HCT116 (cell line): ENCODE measurements at places on chromosomes 3 and 15.
A peak's percentile ranks its signal among the peaks of the same experiment; 100 is the strongest.

- DNase-seq: no peak
Observed at GRCh38 chr3:154515921-154516320, 85.9 kb upstream of the GPR149 start.

DNA sequence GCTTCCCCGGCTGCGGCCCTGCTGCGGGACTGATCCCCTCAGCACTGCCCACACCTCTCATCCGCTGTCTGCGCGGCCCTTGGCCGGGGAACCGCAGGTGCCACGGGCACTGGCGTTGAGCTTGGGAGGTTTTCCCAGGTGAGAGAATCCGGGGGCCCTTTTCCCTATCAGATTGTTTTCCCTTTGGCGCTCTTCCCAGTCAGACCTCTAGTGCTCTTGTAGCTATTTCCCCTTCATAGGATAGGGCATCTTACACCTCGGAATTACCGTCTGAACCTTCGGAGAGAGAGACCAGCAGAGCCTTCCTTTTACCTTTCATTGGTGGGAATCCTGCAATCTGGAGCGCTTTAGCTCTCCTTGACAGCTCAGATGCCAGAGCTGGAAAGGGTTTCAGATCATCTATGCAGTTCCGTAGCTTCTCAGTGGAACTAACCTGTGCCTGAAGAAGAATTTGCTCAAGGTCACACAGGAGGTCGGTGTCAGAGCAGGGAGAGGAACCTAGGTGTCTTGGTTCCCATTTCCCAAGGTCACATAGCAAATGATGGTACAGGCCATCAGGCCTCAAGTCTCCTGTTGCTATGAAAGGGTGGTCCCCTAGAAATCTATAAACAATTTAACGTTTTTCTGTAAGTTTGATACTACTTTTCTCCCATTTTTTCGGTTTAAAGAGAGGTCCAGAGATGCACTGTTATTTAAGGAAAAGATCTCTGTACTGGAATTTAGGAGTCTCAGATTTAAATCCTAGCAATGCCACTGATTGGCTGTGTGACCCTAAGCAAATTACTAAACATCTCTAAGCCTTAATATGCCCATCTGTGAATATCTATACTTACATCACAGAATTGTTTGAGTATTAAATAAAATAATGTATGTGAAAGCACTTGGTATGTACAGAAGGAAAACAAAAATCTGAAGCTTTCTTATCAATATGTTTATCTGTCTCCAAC, 916 bp downstream of the IDH3A start:
- DNase-seq: no peak

DNA sequence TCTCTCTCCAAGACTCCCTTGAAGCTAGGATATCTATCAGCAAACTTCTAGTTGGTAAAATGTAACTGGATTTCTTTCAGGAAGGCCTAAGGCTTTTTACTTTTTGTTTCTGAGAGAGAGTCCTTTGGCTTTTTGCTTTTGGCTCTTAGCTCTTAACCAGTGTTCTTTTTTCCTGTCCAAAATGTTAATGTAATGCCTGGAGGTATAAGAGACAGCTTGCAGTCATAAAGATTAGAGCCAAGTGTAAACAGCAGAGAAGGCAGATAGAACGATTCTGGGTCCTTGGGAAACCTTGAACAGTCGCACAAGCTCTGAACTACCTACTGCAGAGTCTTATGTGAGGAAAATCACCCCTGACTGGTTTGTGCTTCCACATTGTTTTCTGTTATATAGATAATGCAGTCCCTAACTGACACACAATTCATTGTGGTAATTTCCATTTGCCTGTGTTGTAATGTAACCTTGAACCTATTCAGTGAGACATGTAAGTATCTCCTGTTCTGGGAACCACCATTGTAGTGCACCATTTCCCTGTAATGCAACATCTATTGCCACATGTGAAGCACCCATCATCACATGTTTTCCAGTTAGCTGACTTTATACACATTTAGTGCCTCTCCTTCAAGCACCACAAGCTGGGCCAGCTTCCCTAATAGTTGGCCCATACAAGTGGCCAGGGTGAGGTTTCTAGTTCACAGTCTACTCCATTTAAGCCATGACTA, 1311.9 kb downstream of the ROBO1 start:
- no peak for DNase-seq

GRCh38 chr3:10628891-10629670, 123.7 kb upstream of the ATP2B2 start:
- no peak for DNase-seq

DNA sequence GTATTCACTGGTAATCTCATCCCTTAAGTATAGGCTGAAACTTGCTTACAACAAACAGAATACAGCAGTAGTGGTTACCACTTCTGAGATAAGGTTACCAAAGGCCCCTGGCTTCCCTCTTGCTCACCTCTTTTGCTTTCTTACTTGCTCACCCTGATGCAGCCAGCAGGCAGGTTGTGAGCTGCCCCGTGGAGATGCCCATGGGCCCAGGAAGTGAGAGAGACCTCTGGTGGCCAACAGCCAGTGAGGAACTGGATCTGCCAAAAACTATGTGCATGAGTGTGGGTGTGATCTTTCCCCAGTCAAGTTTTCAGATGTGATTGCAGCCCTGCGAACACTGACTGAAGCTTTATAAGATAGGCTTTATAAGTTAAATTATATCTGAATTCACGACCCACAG, 48.7 kb downstream of the NMNAT3 start:
- peak; percentile 18 for DNase-seq

DNA sequence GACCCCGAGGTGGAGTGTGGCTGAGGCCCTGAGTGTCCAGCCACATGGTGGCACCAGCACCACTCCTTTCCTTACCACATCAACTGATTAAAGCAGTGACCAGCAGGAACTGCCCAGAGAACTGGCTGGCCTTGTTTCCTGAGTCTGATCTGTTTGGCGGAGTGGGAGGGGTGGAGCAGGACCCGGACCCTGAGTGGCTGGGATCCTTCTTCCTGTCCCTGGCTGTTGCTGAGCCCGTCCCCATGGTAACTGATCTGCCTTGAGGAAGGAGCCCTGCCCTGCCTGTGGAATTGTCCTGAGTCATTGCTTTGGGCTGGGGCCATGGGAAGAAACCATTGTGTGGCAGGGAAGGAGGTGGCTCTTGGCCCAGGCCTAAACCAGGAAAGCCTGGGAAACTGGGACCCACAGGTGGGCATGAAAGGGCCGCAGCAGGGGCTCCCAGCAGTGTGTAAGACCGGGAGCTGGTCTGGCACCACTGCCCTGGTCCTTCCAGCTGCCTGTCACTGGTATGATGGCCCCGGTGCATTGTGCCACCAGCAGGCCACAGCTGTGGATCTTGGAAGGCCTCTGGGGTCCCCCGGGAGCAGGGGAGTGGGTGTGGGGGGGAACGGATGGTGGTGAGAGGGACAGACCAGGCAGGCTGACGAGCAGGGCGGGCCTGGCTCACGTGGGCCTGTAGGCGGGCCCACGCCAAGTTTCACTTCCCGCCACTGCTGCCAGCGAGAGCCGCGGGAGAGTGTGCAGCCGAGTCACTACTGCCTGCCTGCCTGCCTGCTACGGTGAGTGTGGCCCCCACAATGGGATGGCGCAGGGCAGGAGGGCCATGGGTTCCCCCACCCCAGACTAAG, 19.2 kb downstream of the ATRIP start:
- peak; percentile 96 for DNase-seq

- DNase-seq: no peak
Observed at GRCh38 chr15:38823263-38823662, 258.6 kb upstream of the RASGRP1 start.

GRCh38 chr3:140089403-140090072, 154.6 kb downstream of the CLSTN2 start:
- DNase-seq: no peak

DNA sequence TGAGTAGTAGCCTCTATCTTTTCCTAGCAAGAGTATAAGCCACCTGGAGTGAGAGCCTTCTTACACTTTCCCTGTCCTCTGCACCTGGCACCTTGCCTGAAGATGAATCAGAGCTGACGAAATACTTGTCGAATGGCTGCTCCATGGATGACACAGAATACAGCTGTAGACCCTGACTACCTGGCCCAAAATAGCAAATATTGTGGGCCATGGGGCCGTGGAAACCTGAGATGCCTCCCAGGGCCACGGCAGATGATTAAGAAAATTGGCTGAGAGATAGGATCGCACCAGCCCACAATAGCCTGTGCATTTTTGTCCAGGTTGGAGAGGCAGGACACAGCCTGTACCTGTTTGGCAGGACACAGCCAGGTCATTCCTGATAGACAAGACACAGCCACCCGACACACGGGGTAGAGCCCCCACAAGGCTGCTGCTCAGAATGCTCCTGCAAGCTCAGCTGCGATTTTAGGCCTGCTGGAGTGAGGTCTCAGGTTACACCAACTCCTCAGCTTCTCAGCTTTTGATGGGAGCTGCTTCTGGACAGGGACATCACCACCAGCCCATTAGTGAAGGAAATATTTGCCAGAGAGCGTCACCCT, 22.9 kb upstream of the TPM1 start:
- DNase-seq: peak; percentile 78

- DNase-seq: no peak
Observed at GRCh38 chr15:43998607-43999006, 171.8 kb downstream of the WDR76 start.

DNA sequence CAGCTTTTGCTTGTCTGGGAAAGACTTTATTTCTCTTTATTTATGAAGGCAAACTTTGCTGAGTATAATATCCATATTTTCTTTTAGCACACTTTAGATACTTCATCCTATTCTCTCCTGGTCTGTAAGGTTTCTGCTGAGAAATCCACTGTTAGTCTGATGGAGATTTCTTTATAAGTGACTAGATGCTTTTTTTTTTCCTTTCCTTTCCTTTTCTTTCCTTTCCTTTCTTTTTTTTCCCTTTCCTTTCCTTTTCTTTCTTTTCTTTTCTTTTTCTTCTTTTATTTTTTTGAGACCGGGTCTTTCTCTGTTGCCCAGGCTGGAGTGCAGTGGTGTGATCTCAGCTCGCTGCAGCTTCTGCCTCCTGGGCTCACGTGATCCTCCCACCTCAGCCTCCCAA, 38.4 kb downstream of the TOPAZ1 start:
- no peak for DNase-seq

GRCh38 chr3:194930377-194931204, 244.9 kb downstream of the FAM43A start:
- no peak for DNase-seq

DNA sequence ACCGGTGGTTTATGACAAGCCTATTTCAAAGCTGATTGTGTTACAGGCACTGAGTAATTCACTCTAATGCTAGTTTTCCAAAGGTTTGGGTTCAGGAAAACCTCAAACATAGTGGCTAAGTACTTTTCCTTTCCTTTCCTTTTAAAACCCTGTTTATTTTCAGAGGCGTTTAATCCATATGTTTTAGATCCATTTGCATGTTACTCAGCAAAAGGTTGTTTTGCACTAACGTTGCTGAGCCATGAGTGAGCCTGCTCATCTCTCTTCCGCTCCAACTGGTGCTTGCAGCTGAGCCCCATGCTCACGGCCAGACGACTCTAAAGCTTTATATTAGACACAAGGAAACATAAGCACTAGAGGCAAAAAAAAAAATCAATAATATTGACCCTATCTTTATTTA, 9.4 kb downstream of the CEMIP start:
- no peak for DNase-seq

GRCh38 chr15:95019907-95020306, 788.5 kb downstream of the MCTP2 start:
- DNase-seq: no peak

DNA sequence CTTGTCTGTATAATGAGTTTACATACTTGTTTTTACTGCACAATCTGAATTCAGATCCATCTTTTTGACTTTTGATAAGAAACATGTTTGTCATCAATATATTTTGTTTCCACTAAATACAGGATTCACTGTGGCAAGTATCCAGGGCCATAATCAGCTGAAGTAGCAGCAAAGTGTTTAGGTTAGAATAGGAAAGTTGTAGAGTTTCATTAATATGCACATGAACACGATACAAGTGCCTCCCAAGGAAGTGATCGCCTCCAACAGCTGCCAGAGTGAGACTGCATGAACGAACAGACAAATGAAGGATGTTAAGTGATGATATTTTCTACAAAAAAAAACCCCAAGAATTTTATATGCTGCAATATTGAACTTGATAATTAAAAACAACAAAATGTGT, 204.3 kb downstream of the TBL1XR1 start:
- no peak for DNase-seq

DNA sequence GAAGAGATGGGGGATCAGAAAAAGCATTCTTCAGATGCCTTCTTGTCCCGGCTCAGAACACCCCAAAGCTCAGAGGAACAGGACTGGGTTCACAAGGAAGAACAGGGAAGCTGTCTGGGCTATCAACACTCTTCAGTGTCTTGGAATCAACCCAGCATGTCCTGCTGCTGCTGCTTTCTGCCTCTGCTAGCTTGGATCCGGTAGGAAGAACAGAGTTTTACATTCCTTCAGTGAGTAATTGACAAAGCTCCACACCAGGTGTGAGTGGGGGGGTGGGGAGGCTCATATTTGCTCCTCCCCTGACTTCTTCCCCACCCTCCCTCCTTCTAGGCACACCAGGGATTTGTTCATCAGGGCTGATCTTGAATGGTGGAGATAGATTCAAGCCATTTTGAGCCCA, 13.1 kb upstream of the ETV5 start:
- no peak for DNase-seq

DNA sequence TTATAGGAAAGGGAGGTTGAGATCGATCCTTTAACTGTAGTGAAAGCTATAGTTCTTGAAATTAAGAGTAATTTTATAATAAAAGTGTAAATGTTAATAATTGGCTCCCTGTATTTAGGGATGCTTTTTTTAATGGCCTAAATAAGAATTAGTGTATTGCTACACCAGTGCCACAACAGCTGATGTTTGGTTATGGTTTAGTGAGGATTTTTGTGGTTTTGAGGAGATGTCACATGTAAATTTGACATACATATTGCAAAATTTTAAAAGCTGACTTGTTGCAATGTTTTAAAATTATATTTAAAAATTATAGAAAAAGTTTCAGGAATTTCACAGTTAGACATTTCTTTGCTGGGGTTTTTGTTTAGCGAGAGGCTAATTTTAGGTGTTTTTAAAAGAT, 3.9 kb downstream of the TSC22D2 start:
- DNase-seq: no peak

- no peak for DNase-seq
Observed at GRCh38 chr15:36826948-36827347, 247.5 kb downstream of the CDIN1 start.

GRCh38 chr15:62417439-62417838, 252.4 kb upstream of the C2CD4B start:
- DNase-seq: no peak

DNA sequence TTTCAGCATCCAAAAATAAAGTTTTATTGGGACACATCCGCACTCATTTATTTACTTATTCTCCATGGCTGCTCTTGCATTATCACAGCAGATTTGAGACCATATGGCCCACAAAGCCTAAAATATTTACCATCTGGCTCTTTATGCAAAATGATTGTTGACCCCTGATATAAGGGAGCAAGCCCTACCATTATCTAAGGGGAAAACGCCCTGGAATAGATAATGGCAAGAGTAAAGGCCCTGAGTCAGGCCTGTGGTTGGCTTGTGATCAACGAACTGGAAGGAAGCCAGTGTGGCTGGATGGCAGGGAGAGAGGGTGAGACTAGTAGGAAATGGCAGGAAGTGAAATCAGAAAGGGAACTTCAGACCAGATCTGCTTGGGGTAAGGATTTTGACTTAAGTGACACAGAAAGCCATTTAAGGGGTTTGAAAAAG, 24.6 kb upstream of the DMXL2 start:
- no peak for DNase-seq

GRCh38 chr3:119817071-119817470, 35.2 kb downstream of the NR1I2 start:
- no peak for DNase-seq
